ENCODE measurements at places on chromosomes 1 and 21.
A peak's percentile ranks its signal among the peaks of the same experiment; 100 is the strongest.

GRCh38 chr21:32278103-32278502 lies 746 bp downstream of the MIS18A start:
- DNase-seq, result peak; percentile 11

DNA sequence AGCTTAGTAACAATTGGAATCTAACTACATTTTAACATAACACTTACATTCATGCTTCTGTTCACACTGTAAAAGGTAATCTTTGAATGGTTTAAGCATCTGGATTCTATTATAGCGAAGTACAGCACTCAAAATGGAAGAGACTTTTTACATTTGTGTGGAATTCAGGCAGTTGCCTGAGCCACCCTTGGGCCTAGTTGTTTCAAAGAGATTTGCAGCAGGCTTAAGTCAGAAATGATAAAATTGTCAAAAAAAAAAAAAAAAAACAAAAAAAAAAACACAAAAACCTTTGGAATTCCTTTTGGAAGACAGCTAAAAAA lies 199.9 kb downstream of the LYPLAL1 start:
- no peak for DNase-seq

GRCh38 chr21:14685568-14685967 lies 139.5 kb upstream of the SAMSN1 start:
- DNase-seq, result no peak

DNA sequence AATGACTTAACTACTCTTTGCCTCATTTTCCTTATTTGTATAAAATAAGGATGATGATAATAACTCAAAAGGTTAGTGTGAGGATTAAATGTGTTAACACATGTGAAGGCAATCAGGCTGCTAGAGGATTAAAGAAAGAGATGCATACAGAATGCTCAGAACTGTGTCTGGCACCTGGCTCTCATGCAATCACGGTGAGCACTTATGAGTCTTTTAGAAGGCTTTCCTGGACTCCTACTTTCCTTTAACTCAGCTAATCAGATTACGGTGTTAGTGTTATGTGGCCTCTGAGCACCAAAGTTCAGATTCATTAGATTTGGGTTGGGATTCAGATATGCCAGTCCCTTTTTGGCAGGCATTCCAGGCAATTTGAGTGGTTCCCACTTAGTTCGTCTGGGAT lies 311.6 kb upstream of the USP24 start:
- DNase-seq, result no peak

DNA sequence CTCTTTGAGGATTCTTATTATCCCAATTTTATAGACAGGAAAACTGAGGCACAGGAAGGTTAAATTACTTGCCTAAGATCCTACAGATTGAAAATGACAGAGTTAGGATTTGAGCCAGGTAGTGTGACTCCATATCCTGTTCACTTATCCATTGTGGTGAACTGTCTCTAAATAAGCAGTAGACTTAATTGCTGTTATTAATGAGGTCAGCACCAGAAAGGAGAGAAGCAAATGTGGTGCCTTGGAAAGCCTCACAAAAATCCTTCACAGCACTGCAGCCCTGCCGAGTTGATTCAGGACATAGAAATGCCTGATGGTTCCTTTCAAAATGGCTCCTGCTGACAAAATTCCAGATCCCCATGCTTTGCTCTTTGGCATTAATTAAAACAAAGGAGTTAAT lies 193.3 kb upstream of the BEND5 start:
- no peak for DNase-seq

- DNase-seq, result no peak
Observed at GRCh38 chr1:54574158-54574778, 26.2 kb downstream of the ACOT11 start.

- DNase-seq, result no peak
Observed at GRCh38 chr1:193741228-193741627, 554.8 kb upstream of the B3GALT2 start.

DNA sequence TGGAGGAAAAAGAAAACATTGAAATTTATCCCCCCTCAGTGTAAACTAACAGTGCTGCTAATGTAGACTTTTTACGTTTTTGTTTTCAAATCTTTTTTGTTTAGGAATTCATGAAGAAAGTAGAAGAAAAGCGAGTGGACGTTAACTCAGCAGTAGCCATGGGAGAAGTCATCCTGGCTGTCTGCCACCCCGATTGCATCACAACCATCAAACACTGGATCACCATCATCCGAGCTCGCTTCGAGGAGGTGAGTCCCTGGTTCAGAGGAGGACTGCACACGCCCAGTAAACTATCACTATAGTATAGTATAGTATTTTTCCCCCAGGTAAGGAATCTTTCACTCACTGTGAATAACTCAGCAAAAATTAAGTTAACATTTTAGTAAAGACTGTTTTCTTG lies 37.8 kb upstream of the BMP8A start:
- peak; percentile 94 for DNase-seq

DNA sequence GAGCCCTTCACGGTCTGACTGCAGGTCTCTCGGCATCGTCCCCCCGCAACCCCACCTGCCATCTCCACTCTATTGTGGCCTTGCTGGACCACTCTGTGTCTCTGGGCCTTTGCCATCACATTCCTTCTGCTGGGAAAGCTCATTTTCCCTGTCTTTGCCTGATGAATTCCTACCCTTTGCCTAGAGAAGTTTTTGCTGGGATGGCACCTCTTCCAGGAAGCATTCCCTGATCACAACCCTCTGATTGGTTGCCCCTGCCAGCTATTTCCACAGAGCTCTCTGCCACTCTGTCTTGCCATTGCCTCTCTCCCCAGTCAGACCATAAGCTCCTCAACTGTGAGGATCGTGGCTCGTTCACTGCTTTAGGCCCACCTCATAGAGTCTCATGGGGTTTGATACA lies 28.9 kb upstream of the GPR37L1 start:
- DNase-seq, result no peak

- DNase-seq, result no peak
Observed at GRCh38 chr1:247913786-247914185, 6.3 kb upstream of the OR2T8 start.

- DNase-seq, result no peak
Observed at GRCh38 chr1:100377590-100378361, 25.5 kb downstream of the CDC14A start.

DNA sequence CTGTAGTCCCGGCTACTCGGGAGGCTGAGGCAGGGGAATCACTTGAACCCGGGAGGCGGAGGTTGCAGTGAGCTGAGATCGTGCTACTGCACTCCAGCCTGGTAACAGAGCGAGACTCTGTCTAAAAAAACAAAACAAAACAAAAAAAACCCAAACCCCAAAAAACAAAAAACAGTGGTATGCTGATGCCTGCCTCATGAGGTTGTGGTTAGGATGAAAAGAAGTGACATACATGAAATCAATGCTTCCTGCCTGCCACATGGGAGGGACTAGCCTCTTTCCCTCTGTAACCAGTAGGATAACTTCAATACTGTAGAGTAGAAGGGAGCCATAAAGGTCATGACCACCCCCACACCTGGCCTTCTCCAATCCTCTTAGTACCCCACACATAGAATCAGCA lies 55.2 kb downstream of the TENT5C start:
- DNase-seq, result no peak

- no peak for DNase-seq
Observed at GRCh38 chr1:204502241-204502640, 7.6 kb upstream of the PIK3C2B start.

DNA sequence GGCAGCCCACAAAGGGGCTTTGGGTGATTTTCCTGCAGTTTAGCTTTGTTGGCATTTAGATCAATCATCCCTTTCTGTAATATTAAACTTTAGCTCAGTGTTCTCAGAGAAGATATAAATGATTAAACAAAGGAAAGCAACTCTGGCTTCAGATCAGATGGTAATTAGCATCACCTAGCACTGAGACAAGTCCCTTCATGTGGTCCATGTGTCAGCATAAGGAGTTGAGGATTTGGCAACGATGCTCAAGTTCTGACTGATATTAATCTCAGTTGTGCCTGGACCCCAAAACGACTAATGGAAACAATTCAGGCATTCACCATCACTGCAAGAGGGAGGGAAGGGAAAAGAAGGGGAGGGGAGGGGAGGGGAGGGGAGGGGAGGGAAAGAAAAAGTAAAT lies 60.4 kb downstream of the SEC16B start:
- no peak for DNase-seq

DNA sequence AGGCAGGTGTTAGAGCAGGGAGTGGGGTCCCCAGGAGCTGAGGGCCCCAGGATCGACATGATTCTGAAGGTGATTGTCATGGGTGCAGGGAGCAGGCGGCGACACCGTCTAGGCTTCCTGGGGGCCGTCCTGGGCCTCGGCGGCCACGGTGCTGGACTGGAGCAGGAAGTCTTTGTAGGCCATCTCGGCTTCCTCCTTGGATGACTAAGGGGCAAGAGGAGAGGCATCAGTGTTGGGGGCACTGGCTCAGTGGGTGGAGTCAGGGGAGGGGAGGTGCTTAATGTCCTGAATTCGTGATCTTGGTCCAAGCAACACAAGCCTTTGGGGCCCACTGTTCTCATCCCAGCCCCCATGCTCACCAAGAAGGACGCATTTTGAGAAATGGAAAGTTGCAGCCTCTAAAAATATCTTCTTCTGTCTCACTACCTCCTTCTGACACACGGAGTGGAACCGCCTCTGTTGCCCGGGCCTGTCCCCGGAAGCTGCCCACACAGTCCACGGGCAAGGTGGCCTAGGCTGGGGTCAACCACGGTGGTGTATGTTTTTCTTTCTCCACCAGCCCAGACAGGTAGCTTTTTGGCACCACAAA lies 8.6 kb upstream of the FCMR start:
- DNase-seq, result no peak

DNA sequence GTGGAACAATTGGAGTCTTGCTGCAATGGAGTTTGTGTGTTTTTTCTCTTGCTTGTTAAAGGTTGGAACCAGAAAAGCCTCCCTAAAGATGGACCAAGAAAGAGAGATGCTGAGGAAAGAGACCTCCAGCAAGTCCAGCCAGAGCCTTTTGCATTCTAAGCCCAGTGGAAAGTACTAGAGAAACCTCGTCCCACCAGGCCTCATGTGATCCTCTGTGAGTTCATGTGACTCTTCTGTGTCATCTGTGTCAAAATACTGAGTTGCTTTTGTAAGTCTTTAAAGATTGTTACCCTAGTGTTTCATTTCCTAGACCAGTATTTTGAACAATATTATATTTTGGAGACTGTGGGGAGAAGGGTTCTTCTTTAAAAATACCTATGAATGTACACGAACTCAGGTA lies 12.5 kb upstream of the EFHD2 start:
- DNase-seq, result no peak

DNA sequence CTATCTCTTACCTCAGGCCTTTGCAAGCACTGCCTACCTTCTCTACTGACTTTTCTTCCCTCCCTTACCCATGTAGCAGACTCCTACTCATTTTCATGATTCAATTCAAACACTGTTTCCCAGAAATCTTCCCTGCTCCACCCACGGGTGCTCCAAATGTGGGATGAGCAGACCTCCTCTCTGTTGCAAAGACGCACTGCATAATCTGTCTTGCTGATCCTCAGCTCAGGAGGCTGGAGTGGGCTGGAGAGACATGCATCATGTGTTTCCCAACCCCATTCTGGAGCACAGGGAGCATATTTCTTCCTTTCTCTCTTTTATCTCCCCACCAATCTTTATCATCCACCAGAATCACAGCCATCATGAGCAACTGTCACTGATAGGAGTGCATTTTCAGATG lies 459.9 kb upstream of the NFIA start:
- DNase-seq, result no peak

DNA sequence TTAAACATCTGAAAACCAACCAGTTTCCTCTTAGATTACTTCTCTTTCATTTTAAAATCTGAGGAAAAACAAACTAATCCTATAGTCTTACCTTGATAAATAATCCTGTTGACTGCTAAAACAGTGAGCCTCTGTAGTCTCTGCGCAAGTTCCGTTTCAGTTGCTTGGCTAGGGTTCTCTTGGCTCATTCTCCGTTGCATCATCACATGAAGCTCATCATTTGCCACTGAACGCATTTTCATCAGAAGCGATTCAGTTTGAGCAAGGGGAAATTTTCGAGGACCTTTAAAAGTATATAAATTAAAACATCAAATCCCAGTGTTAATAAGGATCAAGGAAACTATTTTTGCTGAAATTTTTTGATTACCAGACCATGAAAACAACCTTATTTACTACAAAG lies 96.7 kb upstream of the GNG4 start:
- DNase-seq, result no peak

DNA sequence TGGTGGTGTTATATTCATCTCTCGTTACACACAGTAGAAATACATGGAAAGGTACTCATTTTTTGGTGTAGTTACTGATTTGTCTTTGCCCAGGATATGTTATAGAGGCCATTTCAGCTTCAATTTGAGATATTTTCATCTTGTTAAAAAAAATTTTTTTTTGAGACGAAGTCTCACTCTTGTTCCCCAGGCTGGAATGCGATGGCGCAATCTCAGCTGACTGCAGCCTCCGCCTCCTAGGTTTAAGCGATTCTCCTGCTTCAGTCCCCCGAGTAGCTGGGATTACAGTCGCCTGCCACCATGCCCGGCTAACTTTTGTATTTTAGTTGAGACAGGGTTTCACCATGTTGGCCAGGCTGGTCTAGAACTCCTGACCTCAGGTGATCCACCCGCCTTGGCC lies 19.0 kb downstream of the MORC3 start:
- peak; percentile 46 for DNase-seq

DNA sequence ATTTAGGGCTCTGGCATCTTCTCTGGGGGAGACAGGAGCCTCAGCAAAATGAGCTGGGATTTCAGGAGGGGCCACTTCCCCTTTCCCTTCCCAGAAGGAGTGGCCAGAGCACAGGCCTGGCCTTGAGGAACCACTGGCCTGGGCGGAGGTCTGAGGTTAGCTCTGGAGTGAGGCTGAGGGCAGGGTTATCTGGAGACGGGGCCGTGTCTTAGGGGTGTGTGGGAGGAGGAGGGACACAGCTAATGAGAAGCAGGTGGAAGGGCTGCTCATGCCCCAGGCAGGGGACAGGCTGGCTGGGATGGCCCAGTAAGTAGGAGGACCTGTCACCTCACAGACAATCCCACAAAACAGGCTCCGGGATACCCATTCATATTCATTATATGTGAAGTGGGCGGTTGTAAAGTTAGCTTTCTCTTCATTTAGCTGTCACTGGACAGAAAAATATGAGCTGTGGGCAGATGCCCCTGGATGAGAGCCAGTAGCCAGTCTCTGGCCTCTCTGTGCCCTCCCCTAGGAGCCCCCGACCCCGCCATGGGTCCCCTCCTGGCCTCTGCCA lies 12.4 kb downstream of the ALX3 start:
- no peak for DNase-seq

DNA sequence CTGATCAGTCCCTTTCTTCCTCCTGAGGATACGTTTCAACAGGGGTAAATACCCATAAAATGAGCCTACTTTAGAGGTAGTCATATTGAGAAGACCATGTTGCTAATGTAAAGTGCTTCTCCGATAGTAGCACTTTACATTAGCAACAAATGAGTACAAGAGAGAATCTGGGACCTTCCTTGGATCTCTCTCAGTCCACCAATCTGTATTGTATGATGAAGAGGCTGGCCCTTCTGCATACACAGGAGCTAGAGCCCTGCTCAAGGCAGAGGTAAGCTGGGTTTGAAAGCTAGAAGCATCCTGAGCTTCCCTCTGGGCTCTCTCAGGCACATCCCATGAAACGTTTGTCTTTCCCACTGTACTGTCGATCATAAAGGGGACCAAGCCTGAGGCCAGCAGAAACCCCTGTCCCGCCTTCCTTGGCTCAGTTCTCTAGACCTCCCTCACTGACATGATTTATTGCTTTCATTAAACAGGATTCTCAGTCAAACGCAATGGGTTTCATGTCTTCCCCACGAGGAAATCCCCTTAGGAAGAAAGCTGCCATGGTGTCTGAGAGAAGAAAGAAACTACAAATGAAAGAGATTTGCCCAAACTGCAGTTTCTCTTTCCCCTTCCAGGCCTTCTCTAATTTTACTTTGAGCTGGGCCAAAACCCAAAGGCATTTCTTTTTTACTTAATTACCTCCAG lies 62.8 kb upstream of the BCAR3 start:
- no peak for DNase-seq

- DNase-seq, result peak; percentile 4
Observed at GRCh38 chr1:119827010-119827409, 15.8 kb upstream of the REG4 start.

GRCh38 chr21:32645261-32646182 lies 33.3 kb upstream of the CFAP298 start:
- DNase-seq, result no peak
